HCT116 (cell line): ENCODE measurements at places on chromosomes 5 and 9. TPM values are rescaled to one million over a fixed set of nuclear protein-coding genes. Genes with fewer than 3 reads are reported as not detected.

Gene SLC46A2
- total RNA-seq = not detected

Gene IFNB1
- total RNA-seq = not detected

Gene DNM1
- 12.0 TPM for total RNA-seq

Gene FREM1
- 0.12 TPM for total RNA-seq

Gene FOXD4L6
- 0.54 TPM for total RNA-seq

Gene NEURL1B
- 5.8 TPM for total RNA-seq

Gene TAF1L
- not detected for total RNA-seq

GRCh38 chr5:68406767-68407241 lies 191.2 kb downstream of the PIK3R1 start:
- H3K4me1 ChIP-seq = peaks cover 16% of the 10 kb centered on the region; the same call in 1 of the 2 replicates
- H3K27me3 ChIP-seq = no peaks in the 10 kb centered on the region
- no peak overlapping the region for H3K4me3 ChIP-seq
- H3K36me3 ChIP-seq = no peaks in the 10 kb centered on the region
- DNase-seq = no peak

DNA sequence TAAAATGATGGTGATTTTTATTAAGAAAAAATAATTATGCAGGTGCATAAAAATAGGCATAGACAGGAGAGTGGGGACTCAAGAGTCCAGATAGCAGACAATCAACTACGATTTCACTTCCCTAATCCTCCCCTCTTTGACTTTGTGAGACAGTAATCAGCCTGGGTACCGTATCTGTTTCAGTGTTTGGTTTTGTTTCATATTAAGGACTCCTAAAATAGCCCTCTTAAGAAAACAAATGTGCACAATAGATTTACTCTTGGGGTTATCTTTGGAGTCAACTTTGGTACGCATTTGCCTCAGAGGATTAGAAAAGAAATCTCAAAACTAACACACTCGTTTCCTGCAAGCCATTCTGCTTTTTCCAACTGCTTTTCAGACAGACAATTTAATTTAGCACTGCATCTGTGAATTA lies 96.3 kb downstream of the ZNF608 start:
- no peak overlapping the region for H3K4me3 ChIP-seq
- H3K27me3 ChIP-seq = no peaks in the 10 kb centered on the region
- H3K27ac ChIP-seq = no peak overlapping the region

DNA sequence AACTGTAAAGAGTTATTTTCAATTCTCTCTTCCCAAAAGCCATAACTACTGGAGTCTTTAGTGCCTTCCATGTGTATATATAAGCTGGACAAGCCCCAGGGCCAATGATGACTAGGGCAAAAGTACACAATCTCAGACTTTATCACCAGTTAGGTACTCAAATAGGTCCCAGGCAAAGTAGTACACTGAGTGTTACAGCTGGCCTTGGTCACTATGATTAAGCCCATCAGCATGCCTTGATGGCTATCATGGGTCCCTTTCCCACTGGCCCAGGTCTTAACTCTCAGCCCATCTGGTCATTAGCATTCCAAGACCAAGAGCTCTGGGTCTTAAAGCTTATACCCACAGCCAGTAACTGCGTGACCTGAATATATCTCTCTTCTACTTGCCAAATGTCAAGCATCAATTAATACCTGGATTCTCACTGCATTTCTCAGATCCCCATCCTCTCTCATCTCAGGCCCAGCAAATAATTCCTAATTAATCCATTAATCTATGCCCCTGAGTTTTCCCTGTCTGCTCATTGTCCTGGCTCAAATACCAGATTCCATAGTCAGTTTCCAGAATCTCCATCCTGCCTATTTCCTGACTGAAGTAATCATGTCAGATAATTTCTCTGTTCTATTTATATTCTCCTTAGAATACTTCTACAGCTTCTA lies 62.3 kb downstream of the NR6A1 start:
- no peaks in the 10 kb centered on the region for H3K36me3 ChIP-seq
- H3K4me3 ChIP-seq = no peak overlapping the region
- DNase-seq = no peak
- H3K27me3 ChIP-seq = no peaks in the 10 kb centered on the region
- peaks cover 13% of the 10 kb centered on the region for H3K4me1 ChIP-seq
- no peak overlapping the region for H3K27ac ChIP-seq

GRCh38 chr5:123763201-123763600 lies 251.2 kb downstream of the CSNK1G3 start:
- DNase-seq = no peak
- no peak overlapping the region for H3K27ac ChIP-seq
- H3K27me3 ChIP-seq = no peaks in the 10 kb centered on the region
- no peaks in the 10 kb centered on the region for H3K36me3 ChIP-seq
- no peak overlapping the region for H3K4me3 ChIP-seq
- no peaks in the 10 kb centered on the region for H3K4me1 ChIP-seq

DNA sequence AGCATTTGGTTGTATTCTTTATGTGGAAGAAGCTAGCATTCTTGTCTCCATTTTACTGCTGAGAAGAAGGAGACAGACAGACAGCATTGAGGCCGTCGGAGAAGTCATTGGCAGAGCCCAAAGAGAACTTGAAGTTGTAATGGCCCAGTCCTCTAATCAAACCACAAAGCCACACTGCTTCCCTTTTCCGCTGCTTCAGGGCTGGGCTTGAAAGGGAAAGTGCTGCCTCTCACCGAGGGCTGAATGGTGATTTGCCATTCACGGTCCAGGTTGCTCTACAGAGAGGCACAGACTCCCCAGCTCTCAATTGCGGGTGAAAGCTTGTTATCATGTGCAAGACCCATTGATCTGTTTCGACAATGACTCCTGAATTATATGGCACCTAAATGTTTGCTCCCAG lies 25.6 kb upstream of the POU4F3 start:
- H3K4me3 ChIP-seq = no peak overlapping the region
- H3K27me3 ChIP-seq = no peaks in the 10 kb centered on the region
- no peaks in the 10 kb centered on the region for H3K4me1 ChIP-seq
- H3K27ac ChIP-seq = no peak overlapping the region
- DNase-seq = no peak

DNA sequence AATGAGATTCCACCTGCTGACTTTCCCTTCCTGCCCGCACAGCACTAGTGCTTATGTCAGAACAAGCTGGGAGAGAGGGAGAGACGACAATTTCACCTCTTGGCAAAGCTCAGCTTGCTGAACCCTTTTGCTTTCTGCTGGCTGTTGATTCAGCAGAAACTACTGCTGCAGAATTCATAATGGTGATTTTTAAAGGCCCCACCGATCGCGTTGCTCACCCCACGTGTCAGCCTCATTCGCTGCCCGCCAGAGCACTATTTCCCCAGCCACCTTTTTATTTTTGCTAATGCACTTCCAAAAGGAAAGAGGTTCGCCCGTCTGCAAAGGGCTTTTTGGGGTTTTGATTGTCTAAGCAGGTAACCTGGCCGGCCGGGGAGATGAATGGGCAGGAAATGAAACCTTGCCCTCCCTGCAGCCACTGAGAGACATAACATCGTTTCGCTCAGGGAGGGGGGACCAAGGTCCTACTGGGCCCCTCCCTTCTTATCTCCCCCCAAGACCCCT lies 1.3 kb downstream of the PPP2R2B start:
- H3K27ac ChIP-seq = no peak overlapping the region
- H3K36me3 ChIP-seq = no peaks in the 10 kb centered on the region
- no peak for DNase-seq

- H3K27me3 ChIP-seq = no peaks in the 10 kb centered on the region
- H3K27ac ChIP-seq = no peak overlapping the region
- H3K36me3 ChIP-seq = no peaks in the 10 kb centered on the region
- no peak for DNase-seq
- no peak overlapping the region for H3K4me3 ChIP-seq
Observed at GRCh38 chr5:82699737-82700136, 377.5 kb downstream of the TMEM167A start.

DNA sequence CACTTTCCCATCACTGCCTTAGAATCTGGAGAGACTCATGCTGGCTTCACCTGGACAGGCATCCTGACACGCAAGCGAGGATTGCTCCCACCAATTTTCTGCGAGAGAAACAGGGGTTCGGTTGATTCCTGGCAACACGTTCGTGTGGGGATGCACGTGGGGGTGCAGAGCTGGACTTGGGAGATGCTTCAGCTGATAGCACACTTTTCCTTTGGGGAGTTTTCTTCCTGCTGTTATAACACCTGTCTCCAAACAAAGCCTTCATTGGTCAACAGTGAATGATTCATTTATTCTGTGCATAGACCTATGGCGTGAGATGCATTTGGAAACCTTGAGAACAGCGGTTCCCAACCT lies 50.0 kb downstream of the ROPN1L start:
- no peak for DNase-seq
- no peak overlapping the region for H3K4me3 ChIP-seq
- H3K4me1 ChIP-seq = 0 out of 2 replicates have a peak, but pooled peaks cover 4% of the 10 kb centered on the region
- no peaks in the 10 kb centered on the region for H3K27me3 ChIP-seq
- no peak overlapping the region for H3K27ac ChIP-seq
- H3K36me3 ChIP-seq = no peaks in the 10 kb centered on the region

DNA sequence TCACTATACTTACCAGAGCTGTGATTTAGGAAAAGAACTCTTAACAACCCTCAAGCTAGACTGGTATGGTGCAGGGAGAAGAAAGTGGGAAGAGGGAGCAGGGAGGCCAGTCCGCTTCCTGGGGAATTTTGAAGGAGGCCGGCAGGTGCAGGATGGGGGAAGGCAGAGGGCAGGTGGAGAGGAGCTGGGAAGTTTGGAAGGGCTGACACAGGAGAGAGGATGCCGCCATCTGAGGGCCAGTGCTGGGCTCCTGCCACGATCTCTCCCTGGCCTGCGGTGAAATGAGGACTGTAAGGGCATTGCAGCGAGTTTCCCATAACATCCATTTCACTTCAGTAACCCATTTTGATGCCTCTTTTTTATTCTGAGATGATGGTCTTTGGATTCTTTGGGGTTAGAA lies 8.9 kb downstream of the DAB2IP start:
- H3K27me3 ChIP-seq = no peaks in the 10 kb centered on the region
- H3K27ac ChIP-seq = no peak overlapping the region
- H3K4me1 ChIP-seq = no peaks in the 10 kb centered on the region
- no peak for DNase-seq
- no peak overlapping the region for H3K4me3 ChIP-seq

- no peak overlapping the region for H3K27ac ChIP-seq
- H3K4me3 ChIP-seq = no peak overlapping the region
- no peaks in the 10 kb centered on the region for H3K27me3 ChIP-seq
- no peak for DNase-seq
- no peaks in the 10 kb centered on the region for H3K4me1 ChIP-seq
- H3K36me3 ChIP-seq = no peaks in the 10 kb centered on the region
Observed at GRCh38 chr5:4081059-4081458, 485.4 kb downstream of the IRX1 start.

- H3K4me3 ChIP-seq = no peak overlapping the region
- no peaks in the 10 kb centered on the region for H3K27me3 ChIP-seq
- DNase-seq = no peak
- no peaks in the 10 kb centered on the region for H3K4me1 ChIP-seq
Observed at GRCh38 chr5:75091597-75091996, 39.2 kb upstream of the GCNT4 start.

- no peaks in the 10 kb centered on the region for H3K36me3 ChIP-seq
- DNase-seq = no peak
- no peaks in the 10 kb centered on the region for H3K4me1 ChIP-seq
- no peak overlapping the region for H3K27ac ChIP-seq
Observed at GRCh38 chr9:79465156-79465555, 106.6 kb upstream of the TLE4 start.

GRCh38 chr9:75071530-75072122 lies 16.3 kb downstream of the NMRK1 start:
- H3K27ac ChIP-seq = no peak overlapping the region
- H3K27me3 ChIP-seq = no peaks in the 10 kb centered on the region
- no peak overlapping the region for H3K4me3 ChIP-seq
- H3K36me3 ChIP-seq = no peaks in the 10 kb centered on the region
- peak; percentile 44 for DNase-seq

GRCh38 chr9:105834404-105834803 lies 140.1 kb downstream of the TMEM38B start:
- H3K36me3 ChIP-seq = no peaks in the 10 kb centered on the region
- no peak overlapping the region for H3K27ac ChIP-seq
- no peak overlapping the region for H3K4me3 ChIP-seq
- H3K27me3 ChIP-seq = no peaks in the 10 kb centered on the region
- DNase-seq = no peak

GRCh38 chr5:36367524-36367923 lies 65.8 kb upstream of the RANBP3L start:
- DNase-seq = no peak
- H3K4me3 ChIP-seq = no peak overlapping the region
- no peaks in the 10 kb centered on the region for H3K36me3 ChIP-seq

DNA sequence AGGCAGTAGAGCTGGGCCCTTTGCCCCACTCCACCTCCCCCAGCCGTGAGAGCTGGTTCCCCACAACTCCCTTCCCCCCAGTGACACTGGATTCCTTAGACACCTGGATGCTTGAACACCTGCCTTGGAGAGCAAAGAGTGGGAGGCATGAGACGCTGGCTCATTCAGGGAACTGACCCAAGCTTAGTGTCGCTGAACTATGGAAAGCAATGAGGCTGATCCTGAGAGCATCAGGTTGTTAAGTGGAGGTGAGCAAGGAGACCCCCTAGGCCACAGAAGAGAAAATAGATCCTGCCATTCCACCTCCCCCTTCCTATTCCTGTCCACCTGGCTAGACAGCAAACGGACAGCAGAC lies 2.0 kb downstream of the CCL19 start:
- H3K4me3 ChIP-seq = no peak overlapping the region
- no peak overlapping the region for H3K27ac ChIP-seq
- no peaks in the 10 kb centered on the region for H3K27me3 ChIP-seq
- H3K4me1 ChIP-seq = no peaks in the 10 kb centered on the region
- H3K36me3 ChIP-seq = no peaks in the 10 kb centered on the region
- DNase-seq = no peak
